ENCODE measurements at places on chromosomes 5 and 9.

GRCh38 chr5:124030043-124030491 lies 518.1 kb downstream of the CSNK1G3 start:
- DNase-seq: no peak

DNA sequence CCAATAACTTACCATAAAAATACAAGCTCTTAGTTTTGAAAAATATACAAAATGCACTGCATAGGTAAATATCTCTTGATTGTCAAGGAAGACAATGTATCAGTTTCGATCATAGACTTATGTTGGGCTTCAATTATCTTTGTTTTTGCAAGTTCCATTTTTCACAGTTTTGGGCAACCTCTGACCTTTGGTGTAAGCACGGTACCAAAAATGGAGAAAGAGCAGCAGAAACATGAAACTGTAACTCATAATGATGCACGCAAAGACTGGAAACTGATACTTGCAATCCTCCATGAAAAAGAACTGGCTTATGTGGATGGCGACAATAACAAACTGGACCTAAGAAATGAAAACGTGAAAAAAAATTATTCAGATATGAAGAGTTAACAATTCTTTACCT lies 54.5 kb upstream of the DEPDC1B start:
- no peak for DNase-seq

DNA sequence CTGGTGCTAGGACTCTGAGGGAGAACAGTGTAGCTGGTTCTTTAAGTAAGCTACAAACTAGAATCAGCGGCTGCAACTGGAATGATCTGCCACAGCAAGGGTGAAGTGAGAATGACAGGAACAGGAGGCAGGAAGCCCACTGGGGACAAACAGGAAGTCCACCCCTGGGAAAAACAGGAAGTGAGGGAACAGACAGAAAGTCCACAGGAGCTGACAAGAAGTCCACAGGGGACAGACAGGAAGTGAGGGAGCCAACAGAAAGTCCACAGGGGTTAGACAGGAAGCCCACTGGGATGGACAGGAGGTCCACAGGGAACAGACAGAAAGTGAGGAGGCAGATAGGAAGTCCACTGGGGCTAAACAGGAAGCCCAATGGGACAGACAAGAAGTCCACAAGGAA lies 15.5 kb downstream of the ADAMTS16 start:
- no peak for DNase-seq

- no peak for DNase-seq
Observed at GRCh38 chr5:125005266-125005665, 258.8 kb upstream of the ZNF608 start.

DNA sequence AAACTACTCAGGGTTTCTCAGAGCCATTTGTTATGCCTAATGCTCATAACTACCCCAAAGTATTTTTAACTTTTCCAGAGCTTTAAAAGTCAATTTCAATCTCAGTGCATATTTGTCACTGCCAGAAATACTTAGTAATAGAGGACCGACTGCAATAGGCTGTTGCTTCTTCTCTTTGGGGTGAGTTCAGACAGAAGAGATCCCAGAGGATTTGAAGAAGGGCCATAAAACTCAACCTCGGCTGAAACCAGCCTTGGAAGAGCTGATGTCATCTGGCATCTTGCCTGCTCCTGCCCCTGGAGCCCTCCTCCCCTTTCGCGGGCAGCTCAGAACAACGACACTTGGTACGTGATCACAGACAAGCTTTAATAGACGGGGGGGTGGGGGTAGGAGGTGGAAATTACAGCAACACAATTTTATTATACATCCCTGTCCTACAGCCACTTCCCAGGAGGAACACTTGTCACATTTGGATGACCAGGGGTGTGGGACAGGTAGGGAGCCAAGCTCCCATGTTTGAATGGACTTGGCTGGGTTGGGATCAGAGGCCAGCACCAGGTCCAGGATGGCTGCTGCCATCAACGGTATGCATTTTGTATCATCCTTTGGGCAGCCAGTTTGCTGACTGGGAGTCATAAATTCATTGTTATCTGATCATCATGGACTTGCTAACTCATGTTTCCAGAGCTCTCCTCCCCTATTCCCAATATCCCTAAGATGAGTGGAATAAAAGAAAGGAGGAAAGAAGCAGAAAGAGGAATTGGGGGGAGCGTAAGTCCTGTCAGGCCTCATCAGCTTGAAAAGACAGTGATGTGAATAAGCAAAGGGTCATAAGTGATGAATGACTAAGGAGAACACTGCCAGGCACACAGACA lies 186.6 kb upstream of the PANK3 start:
- no peak for DNase-seq

GRCh38 chr5:1724822-1725602 lies 74.6 kb downstream of the MRPL36 start:
- DNase-seq: peak; percentile 47

GRCh38 chr5:126464959-126465358 lies 41.8 kb downstream of the GRAMD2B start:
- DNase-seq: no peak

DNA sequence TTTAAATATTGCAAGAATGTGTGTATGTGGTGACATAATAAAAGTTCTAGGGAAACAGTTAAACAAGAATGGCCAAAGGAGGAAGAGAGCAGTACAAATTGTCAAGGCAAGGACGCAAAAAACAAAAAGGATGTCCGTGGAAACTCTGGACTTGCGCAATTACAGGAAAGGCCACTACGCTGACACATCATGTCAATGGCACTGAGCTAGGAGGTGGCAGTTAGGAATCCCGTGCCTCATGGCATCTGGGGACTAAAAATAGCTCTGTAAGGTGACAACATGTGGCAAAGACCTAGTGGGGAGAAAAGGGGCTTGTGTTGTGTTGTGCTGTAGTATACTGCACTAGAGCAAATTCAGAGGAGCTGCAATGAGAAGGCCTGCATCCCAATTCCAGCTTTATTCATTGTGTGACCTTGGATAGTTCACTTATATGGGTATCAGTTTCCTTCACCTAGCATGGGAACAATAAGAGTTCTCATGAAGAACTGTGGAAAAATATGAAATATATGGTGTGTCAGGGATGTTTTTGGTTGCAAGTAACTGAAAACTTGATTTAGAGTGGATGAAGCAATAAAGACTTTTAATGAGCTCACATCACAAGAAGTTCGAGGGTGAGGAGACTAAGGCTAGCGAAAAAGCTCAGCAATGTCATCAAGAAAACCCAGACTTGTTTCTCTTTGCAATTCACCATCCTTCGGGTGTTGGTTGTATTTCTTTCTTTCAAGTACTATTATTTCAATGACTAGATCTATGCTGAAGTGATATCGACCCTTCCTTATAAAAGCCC lies 124.1 kb upstream of the STC2 start:
- DNase-seq: no peak
